ENCODE measurements at places on chromosomes 13 and 19. TPM values are rescaled to one million over a fixed set of nuclear protein-coding genes. Genes with fewer than 3 reads are reported as not detected.

TUBA3C gene
- not detected for total RNA-seq

IGSF23 gene
- not detected for total RNA-seq

SLITRK6 gene
- total RNA-seq, result 0.50 TPM

TGFBR3L gene
- total RNA-seq, result 6.9 TPM

CYP4F3 gene
- total RNA-seq, result not detected

IGFL3 gene
- not detected for total RNA-seq

DKKL1 gene
- total RNA-seq, result 1.3 TPM

SOX1 gene
- total RNA-seq, result not detected

GGACT gene
- total RNA-seq, result 6.7 TPM

All from bronchus fibroblast of lung (primary cell).